ENCODE measurements at places on chromosomes 13 and 19.

DNA sequence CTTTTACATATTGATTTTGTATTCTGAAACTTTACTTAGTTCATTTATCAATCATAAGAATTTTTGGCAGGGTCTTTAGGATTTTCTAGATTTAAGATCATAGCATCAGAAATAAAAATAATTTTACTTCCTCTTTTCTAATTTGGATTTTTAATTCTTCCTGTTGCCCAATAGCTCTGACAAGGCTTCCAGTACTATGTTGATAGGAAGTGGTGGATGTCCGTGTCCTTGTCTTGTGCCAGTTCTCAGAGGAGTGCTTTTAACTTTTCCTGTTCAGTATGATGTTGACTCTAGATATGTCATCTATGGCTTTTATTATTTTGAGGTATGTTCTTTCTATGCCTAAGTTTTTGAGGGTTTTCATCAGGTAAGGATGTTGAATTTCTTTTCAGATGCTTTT lies 7.7 kb upstream of the KIR2DL4 start:
- DNase-seq = no peak

DNA sequence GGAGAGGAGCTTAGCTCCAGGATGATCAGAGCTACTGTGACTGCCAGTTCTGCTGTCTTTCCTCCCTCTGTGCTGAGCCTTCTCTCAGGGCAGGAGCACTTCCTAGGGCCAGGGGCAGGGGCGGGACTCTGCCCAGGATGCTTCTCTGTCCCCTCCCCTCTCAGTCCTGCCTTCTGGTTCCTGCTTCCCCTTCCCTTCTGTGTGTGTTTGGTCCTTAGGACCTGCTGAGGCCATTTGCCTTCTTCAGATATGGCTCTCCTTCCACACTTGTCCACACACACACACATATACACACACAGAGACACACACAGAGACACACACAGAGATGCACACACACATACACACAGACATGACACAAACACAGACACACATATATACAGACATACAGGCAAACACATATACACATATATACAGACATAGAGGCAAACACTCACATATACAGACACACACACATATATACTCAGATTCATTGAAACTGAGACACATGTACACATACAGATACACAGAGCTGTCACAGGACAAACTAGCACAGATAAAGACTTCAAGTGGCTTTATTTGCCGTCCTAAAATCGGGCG lies 22.0 kb upstream of the CD177 start:
- DNase-seq = no peak

GRCh38 chr19:1668486-1669270 lies 16.3 kb upstream of the TCF3 start:
- no peak for DNase-seq

GRCh38 chr13:102879793-102880499 lies 34.1 kb downstream of the ERCC5 start:
- no peak for DNase-seq

GRCh38 chr13:106418556-106418955 lies 116.9 kb downstream of the EFNB2 start:
- DNase-seq = no peak

DNA sequence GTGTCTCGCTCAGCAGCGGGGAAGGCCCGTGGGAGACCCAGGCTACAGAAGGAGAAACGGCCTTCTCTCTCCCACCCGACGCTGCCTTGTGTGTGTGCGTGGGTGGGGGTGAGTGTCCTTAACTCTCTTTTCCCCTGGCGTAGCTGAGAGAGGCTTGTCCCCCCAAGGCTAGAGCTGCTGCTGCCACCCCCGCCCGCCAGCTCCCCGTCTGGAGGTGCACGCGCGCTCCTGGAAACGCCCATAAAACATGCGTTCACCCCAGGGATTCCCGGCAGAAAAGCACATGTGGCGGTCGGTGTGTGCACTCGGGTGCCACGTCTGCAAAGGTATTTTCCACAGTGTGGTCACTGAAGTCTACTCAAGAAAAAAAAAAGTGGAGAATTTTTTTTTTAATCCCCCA lies 36.1 kb downstream of the GADD45B start:
- no peak for DNase-seq

- DNase-seq = no peak
Measured at GRCh38 chr13:109426690-109426990, 359.7 kb downstream of the IRS2 start.

DNA sequence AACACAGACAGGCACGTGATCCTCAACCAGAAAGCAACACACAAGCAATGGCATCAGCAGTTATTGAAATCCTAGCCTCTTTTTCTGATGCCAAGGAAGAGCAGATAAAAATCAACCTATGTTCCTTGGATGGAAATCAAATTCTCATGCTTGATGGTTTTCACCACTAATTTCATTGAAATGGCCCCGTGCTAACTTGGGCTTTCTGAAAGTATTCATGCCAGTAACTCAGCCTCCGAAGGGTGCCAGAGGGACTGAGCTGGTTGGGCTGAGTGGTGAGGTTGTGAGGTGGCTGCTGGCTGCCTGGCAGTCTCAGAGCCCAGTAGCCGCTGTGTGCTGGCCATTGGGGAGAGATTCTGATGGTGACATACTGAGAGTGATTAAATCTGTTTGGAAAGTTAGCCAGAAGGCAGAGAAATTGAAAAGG lies 309.3 kb downstream of the DCT start:
- DNase-seq = no peak

DNA sequence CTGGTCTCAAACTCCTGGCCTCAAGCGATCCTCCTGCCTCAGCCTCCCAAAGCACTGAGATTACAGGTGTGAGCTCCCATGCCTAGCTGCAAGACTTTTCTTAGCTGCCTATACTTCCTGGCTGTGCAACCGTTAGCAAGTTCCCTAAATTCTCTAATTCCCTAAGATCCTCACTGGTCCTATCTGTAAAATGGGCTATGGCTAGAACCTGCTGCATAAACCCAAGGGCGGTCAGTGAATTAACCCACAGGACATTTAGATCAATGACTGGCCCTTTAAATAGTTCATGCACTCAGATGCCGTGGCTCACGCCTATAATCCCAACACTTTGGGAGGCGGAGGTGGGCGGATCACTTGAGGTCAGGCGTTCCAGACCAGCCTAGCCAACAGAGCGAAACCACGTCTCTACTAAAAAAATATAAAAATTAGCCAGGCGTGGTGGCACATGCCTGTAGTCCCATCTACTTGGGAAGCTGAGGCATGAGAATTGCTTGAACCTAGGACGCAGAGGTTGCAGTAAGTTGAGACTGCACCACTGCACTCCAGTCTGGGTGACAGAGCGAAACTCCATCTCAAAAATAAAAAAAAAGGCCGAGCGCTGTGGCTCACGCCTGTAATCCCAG lies 4.1 kb upstream of the C19orf53 start:
- no peak for DNase-seq

GRCh38 chr13:45149964-45150363 lies 29.7 kb downstream of the GTF2F2 start:
- no peak for DNase-seq

DNA sequence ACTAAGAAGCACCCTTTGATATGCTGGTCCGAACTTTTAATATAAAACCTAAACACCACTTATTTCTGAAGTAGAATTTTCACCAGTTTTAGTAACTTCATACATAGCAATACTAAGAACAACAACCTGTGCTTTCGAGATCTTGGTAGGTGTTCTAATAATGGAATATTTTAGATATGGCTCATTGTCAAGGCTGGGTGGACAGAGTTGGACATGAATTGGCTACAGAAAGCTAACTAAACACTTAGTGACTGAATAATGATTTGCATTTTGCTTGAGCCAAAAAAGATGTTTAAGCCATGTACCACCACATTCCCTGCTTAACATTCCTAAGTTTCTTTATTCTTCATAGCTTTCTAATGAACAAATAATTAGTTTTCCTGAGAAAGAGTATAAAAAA lies 344.3 kb upstream of the SGCG start:
- no peak for DNase-seq

- DNase-seq = no peak
Measured at GRCh38 chr19:38759590-38760003, 13.7 kb downstream of the LGALS7 start.

GRCh38 chr19:56637976-56638555 lies 4.9 kb upstream of the SMIM17 start:
- DNase-seq = no peak

DNA sequence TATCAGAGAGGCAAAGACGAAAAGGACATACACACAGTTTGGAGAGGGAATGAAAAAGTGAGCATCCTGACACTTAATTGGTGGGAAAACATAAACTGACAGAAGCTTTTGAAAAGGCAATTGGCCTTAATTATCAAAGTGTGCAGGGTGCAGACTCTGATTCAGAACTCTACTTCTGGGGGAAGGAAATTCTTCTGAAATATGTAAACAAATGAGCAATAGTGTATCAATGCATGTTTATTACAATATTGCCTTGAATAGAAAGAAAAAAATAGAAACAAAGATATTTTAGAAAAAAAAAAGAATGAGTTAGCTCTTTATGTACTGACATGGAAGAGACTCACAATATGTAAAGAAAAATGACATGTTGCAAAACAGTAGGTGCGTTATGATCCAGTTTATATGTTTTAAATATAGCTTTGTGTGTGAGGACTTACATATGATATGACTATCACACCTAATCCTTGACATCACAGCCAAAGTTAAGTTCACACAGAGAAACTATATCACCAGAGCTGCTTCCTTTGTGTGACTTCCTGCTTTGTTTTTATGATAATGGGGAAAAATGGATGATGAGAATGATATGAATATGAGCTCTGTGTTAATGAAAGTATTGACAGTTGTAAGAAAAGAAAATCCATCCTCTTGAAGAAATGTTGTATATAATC lies 182.4 kb downstream of the KCTD12 start:
- DNase-seq = no peak

DNA sequence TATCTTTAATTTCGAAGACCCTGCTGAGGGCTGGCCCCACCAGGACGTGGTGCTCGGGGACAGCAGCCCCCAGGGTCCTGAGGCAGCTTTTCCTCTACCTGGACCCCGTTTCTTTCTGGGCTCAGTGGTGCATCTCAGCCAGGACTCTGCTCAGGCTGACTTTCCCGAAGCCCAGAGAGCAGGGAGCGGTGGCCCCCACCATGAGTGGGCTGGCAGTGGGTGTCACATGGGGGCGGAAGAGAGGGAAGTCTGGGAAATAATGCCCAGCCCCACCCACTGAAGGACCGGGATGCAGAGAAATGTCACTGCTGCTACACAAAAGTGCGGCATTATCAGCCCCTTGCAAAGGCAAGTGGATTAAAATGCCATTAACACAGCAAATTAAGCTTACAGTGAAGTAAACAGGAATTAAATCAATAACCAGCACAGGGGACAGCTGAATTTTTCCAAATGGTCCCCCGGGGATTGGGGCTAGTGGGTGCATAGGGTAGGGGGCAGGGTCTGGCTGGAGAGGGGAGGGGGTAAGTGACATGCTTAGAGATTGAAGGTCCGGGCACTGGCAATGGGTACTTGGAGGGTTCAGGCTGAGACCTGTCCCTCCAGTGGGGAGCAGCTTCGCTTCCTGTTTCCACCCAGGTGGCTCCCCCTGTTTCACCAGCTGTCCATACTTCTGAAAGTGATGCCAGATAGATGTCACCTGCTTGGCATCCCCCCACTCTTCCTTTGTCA lies 177.3 kb downstream of the URI1 start:
- DNase-seq = no peak

DNA sequence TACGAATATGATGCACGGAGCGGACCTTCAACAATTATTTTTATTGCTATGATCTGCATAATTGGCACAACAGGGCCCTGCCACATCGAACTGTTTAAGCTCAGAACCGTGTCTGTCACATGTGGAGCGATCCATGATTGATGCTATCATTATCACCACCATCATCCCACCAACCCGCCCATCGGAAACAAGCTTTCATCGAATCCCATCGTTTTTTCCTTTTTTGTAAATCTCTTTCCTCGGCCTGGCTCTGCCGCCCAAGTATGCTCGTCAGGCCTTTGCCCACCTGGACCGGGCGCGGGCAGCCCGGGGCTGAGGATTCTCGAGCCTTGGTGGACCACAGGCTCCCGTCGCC lies 533 bp upstream of the DCAF15 start:
- DNase-seq = no peak

- DNase-seq = no peak
Measured at GRCh38 chr19:5561559-5561958, 6.2 kb downstream of the TINCR start.

GRCh38 chr13:111304041-111304544 lies 16.3 kb upstream of the TEX29 start:
- DNase-seq = no peak

DNA sequence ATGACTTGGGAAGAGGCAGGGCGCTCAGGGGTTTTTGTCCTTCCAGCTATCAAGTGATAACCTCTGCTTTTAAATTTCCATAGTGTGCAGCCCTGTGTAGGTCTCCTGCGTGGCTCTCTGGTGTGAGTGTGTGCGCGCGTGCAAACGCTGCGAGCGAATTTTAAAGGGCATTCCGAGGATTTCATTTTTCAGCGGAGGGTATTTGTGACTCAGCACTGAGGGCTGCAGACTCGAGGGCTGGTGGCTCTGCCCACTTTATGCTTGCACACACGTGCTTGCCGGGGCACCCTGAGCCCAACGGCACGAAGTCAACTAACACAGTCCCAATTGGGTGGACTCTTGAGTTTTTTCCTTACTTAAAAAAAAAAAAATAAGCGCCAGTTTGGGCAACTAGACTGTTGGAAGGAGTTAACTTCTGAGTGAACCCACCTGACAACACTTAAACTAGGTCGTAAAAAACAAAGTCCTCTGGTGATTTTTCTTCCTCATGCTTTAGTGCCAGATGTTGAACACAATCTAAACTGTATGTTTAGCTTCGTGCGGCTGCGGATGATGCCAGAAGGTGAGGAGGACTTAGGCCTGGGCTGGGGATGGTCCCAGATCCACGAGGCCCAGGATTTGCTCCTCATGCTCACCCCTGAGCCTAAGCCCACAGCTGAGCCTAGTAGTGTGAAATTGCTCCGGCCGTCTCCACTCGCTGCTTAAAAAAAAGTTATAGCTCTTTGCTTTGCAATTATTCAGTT lies 2.1 kb downstream of the FGF9 start:
- no peak for DNase-seq

DNA sequence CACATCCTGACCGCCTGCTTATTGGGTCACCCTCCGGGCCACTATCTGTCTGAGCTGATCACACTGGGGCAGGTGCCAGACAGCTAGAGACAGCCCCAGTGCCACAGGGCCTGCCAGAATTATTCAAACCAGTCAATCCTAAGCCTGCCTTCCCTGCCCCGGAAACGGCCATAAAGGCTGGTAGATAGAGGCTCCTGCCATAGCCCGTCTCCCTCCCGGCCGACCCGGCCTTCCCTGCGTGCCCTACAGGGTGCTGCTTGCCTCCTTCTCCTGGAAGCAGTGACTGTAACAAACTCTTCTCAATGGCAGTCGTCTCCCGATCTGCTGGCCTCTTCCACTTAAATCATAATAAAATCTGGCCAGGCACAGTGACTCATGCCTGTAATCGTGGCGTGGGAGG lies 158.6 kb upstream of the SOX1 start:
- DNase-seq = no peak

DNA sequence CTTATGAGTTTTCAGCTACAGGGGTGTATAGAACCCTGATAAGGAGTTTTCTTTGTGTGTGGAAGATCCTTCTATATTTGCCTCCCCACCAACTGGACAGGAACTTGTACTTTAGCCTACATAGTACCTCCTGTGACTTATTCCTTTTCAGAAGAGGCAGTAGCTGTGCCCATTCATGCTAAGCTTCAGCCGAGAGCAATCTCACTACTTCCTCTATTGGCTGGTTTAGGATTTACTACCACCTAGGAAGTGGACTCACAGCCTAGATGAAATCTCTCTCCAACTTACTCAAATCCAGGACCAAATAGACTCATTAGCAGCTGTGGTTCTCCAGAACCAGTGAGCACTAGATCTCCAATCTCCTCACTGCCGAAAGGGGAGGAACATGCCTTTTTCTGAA lies 2.3 kb upstream of the REX1BD start:
- no peak for DNase-seq
